Fibroblast of skin of scalp (primary cell): ENCODE measurements at places on chromosomes 12 and 14.

- DNase-seq, result no peak
Observed at GRCh38 chr12:12004524-12004923, 66.2 kb upstream of the BCL2L14 start.

DNA sequence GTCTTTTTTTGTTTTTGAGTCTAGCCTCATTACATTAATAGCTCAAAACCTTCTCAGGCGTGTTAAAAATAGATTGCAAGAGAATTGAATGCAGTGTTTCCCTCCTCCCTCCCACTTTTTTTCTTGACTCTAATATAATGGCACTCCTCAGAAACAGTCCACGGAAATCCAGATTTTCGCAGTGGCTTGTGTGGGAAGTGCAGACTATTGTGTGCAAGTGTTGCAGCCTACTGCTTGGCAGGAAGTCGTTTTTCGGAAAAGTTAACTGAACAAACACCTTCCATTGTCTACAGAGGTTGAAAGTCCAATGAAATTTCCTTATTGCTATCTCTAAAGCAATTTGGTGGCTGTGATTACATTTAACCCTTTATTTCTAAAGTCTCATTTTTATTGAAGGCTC is 147.9 kb upstream of the E2F7 start:
- DNase-seq, result no peak

GRCh38 chr14:20555845-20556244 is 5.0 kb downstream of the RNASE9 start:
- DNase-seq, result no peak

GRCh38 chr12:86727160-86727559 is 471.0 kb upstream of the MGAT4C start:
- DNase-seq, result peak; percentile 83

DNA sequence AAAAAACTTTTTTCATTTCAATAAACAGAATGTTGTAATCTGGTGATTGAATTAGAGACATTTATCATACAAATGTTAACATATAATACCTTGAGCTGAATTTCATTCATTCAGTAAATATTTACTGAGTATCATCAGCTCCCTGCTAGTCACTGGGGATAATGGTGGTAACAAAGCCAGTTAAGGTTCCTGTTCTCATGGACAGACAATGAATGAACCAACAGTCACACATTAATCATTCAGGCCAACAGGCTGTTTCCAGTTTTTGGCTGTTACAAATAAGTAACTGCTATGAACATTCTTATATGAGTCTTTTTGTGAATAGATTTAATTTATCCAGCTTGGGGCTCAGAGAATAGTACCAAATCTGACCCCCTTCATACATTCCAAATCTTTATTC is 13.5 kb downstream of the EXD2 start:
- no peak for DNase-seq

GRCh38 chr12:123971449-123971769 is 1.2 kb downstream of the CCDC92 start:
- DNase-seq, result no peak
